ENCODE measurements at places on chromosomes 1 and 21.

- no peak for DNase-seq
These were observed 132.3 kb downstream of the GLIS1 start for GRCh38 chr1:53606651-53607051.

GRCh38 chr21:37982496-37983318 is 66.5 kb upstream of the KCNJ6 start:
- DNase-seq = no peak

DNA sequence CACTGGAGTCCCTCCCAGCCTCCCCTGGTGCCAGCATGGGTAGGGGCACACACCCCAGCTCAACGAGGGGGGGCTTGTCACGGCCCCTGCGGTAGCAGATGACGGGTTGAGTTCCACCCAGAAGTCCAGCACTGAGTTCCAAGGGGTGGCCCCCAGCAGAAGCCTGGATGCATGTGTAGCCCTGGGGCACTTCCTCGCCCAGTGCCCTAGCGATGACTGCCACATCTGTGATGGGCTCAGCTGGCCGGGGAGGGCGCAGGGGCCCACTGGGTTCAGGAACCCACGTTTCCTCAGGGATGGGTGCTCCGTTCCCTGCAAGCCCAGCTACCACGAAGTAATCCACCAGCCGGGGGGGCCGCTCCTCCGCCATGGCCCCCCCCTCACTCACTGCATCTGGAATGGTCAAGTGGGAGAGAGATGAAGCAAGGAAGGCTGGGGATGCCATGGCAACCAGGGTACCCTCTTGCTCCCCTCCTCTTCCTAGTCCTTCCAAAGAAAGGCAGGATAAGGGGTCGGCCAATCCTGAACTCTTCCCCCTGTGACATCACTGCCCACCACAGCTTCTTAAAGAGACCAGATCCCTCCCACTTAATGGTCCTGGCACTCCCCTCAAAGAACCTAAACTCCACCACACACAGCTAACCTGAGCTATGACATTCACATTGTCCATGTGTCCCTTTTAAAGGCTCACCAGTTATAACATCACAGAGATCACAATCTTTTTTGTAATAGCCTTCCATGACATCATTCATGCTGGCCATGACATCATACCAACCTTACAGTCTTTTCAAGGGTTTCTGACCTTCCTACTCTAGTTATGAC is 2.3 kb downstream of the DENND4B start:
- DNase-seq = no peak

GRCh38 chr1:156838972-156839371 is 19.9 kb downstream of the INSRR start:
- no peak for DNase-seq

DNA sequence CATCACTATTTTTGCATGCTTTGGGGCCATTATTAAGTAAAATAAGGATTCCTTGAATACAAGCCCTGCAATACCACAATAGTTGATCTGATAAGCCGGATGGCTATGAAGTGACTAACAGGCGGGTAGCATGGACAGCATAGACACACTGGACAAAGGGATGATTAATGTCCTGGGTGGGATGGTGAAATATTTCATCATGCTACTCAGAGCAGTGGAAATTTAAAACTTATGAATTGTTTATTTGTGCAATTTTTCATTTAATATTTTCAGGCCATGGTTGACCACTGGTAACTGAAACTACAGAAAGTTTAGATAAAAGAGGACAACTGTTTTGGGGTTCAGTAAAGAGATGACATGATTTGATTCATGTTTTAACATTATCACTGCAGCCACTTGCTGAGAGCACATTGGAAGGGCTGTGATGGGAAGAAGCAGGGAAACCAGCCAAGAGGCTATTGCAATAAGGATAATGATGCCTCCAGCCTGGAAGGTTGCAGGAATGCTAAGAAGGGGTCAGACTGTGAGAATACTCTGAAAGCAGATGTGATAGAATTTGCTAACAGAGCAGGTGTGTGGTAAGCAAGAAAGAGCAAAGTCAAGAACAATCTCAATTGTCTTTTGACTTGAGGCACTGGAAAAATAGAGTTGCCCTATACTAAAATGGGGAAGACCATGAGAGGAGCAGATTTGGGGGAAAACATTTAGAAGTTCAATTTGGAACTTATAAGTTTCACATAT is 62.5 kb upstream of the TNFSF4 start:
- DNase-seq = no peak

DNA sequence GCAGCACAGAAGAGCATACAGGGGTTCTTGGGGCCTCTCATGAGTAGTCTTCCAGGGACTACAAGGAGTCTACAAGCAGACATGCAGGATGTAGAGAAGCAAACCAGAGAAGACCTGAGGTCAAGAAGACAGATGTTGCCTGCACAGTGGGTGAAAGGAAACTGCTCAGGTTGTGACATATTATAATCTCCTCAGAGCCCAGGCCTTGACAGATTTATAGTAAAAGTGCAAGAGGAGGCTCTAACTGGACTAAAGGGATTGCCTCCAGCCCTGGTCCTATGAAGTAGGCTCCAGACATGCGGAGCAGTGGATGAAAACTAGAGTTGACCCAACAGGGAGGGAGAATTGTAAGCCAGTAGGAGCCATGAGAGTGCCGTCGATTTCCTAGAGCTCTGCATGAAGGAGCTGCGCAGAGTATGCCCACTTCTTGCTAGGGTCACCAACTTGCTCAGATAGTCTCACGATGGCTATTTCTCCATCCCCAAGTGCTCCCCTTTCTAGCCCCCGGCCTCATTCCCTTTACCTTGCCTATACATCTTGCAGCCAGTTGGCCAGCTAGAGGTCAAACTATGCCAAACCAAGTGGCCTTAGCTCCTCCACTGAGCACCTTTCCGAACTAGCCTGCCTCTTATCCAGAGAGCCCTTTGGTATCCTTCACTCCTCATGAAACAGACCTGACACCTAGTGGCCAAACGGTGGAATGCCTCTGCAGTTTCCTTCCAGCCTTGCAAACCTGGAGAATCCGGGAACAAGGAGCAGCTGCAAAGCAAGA is 36.2 kb upstream of the IPO9 start:
- DNase-seq = peak; percentile 6

- DNase-seq = no peak
These were observed 48.6 kb downstream of the ITPKB start for GRCh38 chr1:226690460-226690982.

DNA sequence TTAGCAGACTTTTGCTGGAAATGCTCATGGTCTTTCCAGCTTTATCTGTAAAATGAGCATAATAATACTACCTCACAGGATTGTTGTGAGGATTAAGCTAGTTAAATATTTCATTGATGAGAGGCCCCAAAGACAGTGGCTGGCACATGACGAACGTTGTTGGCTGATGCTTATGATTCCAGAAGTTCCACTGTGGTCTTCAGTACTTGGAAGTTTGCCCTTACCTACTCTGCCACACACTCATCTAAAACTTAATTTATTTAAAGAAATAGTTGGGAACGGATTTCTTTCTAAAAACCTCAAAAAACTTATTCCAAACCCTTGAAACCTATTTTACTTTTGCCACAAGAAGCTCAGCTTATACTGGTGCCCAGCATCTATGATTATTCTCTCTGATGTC is 170.7 kb downstream of the DHRS3 start:
- DNase-seq = no peak

GRCh38 chr1:50929376-50929958 is 30.6 kb downstream of the FAF1 start:
- DNase-seq = no peak

GRCh38 chr1:207578796-207579435 is 66.0 kb upstream of the CR1L start:
- no peak for DNase-seq

GRCh38 chr1:925561-926421 is 2.1 kb downstream of the SAMD11 start:
- no peak for DNase-seq

GRCh38 chr1:154489695-154490274 is 12.2 kb upstream of the TDRD10 start:
- no peak for DNase-seq

DNA sequence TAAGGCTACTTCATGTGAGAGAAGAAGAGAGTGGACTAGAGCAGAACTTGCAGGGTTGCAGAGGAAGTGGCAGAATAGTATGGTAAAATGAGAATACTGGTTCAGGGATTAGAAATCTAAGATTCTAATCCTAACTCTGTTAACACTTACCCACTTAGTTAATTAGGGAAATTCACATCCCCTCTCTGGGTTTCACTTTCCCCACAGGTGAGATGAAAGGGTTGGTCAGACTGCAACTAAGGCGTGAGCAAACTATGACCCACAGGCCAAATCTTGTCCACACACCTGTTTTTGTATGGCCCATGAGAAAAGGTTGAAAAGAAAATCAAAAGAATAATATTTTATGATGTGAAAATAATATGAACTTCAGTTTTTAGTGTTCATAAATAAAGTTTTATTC is 117.5 kb downstream of the MACF1 start:
- DNase-seq = no peak

DNA sequence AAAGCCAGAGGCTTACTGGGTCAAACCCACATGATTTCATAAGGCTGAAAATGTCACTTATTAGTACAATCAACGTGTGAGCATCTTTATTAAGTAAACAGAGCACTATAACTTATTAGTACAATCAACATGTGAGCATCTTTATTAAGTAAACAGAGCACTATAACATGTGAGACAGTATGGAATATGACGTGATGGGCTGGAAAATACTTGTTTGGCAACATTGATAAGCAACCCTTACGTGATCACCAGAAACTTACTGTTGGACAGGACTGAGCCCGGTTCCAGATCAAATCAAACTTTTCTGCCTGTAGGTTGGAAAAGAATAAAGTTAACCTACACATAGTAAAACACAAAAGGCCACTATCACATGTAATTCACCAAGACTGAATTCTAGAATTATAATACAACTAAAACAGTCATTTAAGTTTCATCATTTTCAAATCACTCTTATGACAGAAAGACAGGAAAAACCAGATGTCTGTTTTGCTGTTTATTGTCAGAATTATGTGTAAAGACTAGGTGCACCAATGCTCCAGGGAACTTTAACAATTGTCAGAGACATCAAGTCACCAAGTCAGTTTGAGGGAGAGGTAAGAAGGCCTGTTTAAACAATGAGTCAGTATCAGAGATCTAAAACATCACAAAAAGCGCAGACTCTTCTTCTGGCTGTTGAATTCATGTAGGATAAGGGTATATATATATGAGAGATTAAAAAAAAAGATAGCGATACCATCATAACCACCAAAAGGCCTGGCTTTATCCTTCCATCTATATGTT is 15.7 kb downstream of the ATPAF1 start:
- no peak for DNase-seq

- no peak for DNase-seq
These were observed 418.1 kb upstream of the VAMP3 start for GRCh38 chr1:7352974-7353373.

DNA sequence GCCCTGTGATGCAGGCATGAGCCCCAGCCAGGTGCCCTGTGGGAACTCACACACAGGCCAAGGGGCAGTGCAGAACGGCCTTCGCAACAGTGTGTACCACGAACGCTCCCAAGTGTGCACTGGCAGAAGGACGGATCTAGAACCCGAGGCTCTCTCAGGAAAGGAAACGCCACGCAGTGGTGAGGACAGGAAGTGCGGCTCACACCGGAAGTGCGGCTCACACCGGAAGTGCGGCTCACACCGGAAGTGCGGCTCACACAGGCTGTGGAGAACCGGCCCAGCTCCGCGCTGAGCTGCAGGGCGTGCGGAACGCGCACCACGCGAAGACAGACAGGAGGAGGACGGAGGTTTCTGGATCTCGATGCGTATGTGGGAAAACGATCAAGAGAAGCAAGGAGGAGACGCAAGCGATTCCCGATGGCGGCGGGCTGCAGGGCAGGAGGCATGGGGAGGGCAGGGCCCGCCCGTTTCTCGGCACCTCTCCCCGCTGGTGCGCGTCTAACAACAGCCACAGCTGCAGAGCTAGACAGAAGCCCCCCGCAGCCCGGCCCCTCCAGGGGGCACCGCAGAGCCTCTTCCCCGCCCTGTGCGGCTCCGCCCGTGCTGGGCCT is 35.9 kb upstream of the TMEM52 start:
- DNase-seq = no peak

- DNase-seq = no peak
These were observed 1144.1 kb upstream of the ADGRL2 start for GRCh38 chr1:80656641-80657040.

- no peak for DNase-seq
These were observed 105.7 kb downstream of the PRDM16 start for GRCh38 chr1:3174487-3175247.

DNA sequence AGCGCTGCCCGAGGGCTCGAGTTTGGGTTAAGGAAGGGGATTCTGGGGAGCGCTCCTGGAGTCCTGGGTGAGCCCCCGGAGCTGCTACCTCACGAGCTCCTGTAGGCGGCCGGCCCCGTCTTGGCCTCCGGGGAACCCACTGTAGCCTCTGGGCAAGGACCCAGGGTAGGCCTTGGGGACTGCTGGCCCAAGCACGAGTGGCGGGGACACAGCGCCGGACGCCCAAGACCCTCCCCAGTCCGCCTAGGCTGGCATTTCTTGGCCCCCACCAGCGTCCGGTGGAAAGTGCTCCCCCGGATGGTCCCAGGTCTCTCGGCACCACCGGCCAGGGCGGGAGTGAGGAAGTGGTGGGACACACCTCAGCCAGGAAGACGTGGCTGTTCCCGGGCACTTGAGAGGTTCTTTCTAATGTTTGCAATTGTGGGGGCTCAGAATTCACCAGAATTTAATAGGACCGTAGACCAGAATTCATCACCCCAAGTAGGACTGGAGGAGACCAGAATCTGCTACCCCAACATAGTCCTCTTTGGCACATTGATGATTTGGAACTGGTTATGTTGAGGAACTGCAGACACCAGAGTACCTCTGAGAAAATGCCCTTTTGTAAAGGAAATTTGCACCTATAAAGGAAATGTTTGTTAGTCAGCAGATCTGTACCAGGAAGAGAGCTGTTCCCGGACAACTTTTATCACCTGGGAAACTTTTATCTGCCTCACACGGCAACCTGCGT is 622 bp upstream of the TMPRSS2 start:
- DNase-seq = no peak

DNA sequence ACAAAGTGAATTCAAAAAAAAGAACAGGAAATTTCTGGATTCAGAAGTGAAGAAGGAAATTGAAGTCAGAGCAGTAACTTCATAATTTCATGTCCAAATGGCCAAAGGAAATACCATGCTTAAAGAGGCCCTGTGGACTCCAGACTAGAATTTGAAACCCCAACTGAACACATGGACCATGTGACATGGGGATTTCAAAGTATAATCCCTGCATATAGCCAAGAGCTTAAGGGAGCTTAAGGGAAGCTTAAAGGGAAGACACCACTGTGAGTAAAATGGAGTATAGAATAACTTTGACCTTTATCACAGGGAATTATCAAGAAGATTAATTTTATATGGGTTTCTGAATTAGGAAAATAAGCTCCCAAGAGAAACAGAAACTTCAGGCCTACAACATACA is 241.8 kb upstream of the POGK start:
- no peak for DNase-seq
